ENCODE measurements at places on chromosomes 2 and 18.
A peak's percentile ranks its signal among the peaks of the same experiment; 100 is the strongest.

- DNase-seq, result no peak
Observed at GRCh38 chr2:14902953-14903352, 270.4 kb downstream of the LRATD1 start.

DNA sequence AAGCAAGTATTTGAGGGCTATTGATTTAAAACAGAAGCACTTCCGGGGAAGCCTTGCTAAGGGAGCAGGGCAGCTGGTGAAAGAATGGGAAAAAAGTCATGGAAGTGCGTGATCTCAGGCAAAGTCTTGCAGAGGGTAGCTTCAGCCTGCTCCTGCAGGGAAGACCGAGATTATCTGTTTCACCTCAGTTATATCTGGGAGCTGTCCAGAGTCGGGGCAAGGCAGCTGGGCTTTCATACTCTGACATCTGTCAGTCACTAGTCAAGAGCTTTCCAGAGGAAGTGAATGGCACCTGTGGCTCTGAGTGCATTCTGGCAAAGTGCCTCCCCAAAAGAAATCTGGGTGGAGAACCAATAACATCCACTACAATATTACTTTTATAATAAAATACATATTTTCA, 8.7 kb downstream of the NXPH2 start:
- DNase-seq, result no peak

GRCh38 chr2:184945326-184945725, 347.0 kb downstream of the ZNF804A start:
- no peak for DNase-seq

- no peak for DNase-seq
Observed at GRCh38 chr2:179106342-179106675, 56.4 kb upstream of the CCDC141 start.

DNA sequence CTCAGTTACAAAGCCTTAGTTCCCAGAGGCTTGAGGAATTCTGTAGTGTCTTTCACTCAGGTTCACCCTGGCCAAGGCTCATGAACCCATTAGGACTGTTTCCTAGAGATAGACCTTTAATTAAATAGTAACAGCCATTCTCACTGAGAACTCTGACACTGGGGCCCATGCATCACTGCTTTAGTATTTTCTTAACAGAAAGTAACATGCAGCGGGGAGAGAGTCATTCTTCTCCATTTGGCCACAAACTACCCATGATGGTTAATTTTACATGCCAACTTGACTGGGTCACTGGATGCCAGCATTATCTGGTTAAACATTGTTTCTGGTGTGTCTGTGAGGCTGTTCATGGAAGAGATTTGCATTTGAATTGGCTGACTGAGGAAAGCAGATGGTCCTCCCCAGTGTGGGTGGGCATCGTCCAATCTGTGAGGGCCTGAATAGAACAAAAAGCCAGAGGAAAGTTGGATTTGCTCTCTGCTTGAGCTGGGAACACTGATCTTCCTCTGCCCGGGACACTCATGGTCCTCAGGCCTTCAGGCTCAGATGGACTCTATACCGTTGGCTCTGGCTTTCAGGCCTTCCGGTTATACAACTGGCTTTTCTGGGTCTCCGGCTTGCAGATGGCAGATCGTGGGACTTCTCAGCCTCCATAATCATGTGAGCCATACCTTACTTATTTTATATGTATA, 5.6 kb upstream of the CPLX4 start:
- DNase-seq, result no peak

- DNase-seq, result no peak
Observed at GRCh38 chr2:106839849-106840595, 45.9 kb downstream of the ST6GAL2 start.

GRCh38 chr2:10985260-10985659, 73.5 kb downstream of the KCNF1 start:
- DNase-seq, result no peak

DNA sequence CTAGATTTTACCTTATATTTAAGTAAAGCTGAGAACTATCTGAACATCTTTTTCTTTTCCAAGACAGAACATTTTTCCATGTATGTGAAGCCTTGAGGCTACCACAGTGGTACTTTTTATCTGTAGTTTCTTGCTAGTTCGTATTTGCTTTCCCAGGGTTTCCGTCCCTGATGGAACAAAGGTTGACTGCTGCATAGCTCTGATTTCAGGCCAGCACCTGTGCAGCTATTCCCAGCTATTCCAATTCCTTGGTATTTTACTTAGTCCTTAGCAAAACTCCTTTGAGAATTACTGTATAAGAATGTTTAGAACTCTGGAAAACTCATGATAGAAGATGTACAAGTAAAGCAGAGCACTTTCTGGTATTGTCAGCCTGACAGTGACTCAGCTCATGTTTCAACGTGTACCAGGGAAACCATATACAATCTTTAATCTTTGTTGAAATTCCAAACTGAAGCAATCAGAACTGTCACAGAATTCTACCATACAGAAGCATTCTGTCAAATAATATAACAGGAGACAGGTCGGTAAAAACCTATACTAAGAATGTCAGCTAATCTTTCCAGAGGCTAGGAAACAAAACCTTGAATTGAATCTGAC, 162.2 kb downstream of the PKP4 start:
- DNase-seq, result no peak

DNA sequence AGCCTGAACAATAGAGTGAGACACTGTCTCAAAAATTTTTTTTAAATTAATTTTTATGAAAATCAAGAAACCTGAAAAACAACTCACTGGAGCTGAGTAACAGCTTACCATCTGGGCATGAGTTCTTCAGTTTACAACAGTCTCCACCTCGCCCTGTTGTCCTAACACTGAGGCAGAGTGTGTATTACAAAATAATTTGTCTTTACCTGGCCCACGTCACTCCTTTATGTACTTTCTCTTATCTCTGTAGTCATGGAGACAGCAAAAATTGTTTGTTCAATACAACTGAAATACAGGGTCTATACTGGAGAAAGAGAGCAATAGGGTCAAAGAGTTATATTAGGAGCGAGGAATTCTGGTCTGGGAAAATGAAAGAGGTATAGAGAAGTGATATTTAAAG, 48.1 kb downstream of the CYTIP start:
- peak; percentile 53 for DNase-seq

- no peak for DNase-seq
Observed at GRCh38 chr2:99139003-99139402, 2.5 kb upstream of the C2orf15 start.

GRCh38 chr2:73718421-73718820, 18.7 kb downstream of the TPRKB start:
- no peak for DNase-seq

GRCh38 chr2:10318345-10318744, 15.6 kb downstream of the HPCAL1 start:
- no peak for DNase-seq

DNA sequence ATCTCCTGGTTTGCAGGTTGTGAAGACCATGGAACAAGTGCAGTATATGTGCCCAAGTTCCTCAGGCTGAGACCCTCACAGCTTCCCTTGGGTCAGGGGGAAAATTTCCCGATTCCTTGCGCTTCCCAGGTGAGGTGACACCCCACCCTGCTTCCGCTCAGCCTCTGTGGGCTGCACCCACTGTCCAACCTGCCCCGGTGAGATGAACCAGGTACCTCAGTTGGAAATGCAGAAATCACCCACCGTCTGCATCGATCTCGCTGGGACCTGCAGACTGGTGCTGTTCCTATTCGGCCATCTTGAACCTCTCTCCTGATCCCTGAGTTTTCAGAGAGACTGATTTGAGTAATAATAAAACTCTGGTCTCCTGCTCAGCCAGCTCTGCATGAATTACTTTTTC, 30.6 kb downstream of the CHCHD5 start:
- no peak for DNase-seq

DNA sequence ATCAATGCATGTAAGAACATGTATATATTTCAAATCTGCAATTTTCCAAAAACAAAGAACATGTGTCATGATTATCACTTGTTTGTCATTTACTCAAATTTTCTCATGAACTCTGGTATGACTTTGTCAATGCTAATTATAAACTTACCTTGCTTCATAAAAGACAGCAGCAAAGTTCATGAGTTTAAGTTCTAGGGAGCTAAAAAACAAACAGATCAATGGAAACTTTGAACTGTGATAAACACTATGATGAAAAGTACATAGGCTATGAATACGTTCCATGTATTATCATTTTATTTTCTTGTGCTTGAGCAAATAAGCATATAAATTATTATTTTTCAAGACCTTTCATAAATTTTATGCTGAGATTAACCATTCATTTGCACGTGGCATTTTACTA, 940.8 kb downstream of the MBD2 start:
- no peak for DNase-seq

GRCh38 chr2:227214622-227215041, 50.2 kb downstream of the COL4A3 start:
- DNase-seq, result no peak

DNA sequence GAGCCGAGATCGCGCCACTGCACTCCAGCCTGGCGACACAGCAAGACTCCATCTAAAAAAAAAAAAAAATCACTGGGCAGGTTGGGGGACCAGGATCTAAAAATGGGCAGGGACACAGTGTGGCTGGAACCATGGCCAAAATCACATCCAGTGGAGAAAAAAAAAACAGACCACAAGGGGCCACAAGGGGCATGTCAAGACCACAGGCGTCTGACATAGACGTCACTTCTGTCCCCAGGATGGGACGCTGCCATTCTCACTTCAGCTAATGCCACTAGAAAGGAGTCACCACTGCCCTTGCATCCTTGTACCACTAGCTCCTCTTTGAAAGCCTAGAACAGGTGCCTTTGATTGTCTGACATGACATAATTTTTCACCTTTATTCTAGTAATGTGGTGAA, 2.5 kb upstream of the POMC start:
- DNase-seq, result no peak

- no peak for DNase-seq
Observed at GRCh38 chr2:51734115-51734514, 702.2 kb upstream of the NRXN1 start.

GRCh38 chr18:58045242-58046092, 1.4 kb downstream of the NEDD4L start:
- peak; percentile 83 for DNase-seq

DNA sequence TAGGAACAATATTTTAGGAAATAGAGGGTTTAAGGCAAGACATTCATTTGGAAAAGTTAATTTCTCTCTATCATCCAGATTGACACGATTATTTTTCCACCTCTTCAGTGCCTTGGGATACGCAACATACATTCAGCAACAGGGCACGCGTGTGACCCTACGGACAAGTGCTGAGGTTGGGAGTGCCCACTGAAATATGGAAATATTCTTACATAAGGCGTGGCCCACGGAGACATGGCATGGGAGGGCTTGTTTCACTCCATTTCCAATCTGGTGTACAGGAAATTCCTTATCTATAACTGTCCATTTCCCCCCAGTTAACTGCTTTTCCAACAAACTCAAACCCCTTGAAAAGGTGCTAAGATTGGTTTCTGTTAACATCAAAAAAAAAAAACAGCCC, 20.9 kb upstream of the KIDINS220 start:
- no peak for DNase-seq

DNA sequence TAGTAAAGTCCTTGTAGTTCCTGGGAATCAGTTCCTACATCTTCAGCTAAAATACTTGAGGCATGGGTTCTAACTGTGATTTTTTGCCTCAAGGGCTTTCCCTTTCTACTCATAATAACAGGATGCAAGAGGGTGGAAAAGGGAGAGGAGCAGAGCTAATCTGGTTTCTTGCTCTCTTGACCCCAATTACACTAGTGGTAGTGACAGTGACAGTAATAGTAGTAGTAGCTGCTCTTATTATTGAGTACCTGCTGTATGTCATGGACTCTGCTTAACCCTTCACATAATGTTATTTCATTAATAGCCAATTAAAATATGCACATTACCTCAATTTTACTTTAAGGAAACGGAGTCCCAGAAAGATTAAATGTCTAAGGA, 214.8 kb upstream of the HNRNPA3 start:
- no peak for DNase-seq

GRCh38 chr18:59208602-59209125, 11.3 kb upstream of the GRP start:
- DNase-seq, result no peak

Data from colonic mucosa (tissue), 4 donors.